ENCODE measurements at places on chromosomes 2 and 18.

- peak; percentile 68 for DNase-seq
These were observed 936.0 kb downstream of the TRIB2 start for GRCh38 chr2:13652531-13653313.

- no peak for DNase-seq
These were observed 725 bp downstream of the SLC66A2 start for GRCh38 chr18:79950515-79951341.

- DNase-seq = peak; percentile 74
These were observed 158.6 kb downstream of the PIK3C3 start for GRCh38 chr18:42113529-42114191.

DNA sequence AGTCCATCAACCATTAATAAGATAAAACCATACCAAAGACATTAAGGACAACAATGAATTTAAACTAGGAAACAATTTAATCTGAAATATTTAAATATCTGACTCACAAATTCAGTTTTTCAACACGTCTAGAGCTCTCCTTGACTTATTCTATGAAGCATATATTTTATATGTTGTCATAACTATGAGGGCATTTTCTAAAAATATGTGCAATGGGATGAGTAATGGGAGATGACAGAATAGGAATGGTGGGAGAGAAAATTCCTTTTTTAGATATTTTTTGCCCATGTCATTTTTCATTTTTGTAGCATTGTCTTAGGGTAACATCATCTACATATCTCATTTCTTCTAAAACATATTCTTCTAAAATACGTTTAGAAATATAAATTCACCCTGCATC lies 79.2 kb upstream of the CDH2 start:
- DNase-seq = peak; percentile 50

DNA sequence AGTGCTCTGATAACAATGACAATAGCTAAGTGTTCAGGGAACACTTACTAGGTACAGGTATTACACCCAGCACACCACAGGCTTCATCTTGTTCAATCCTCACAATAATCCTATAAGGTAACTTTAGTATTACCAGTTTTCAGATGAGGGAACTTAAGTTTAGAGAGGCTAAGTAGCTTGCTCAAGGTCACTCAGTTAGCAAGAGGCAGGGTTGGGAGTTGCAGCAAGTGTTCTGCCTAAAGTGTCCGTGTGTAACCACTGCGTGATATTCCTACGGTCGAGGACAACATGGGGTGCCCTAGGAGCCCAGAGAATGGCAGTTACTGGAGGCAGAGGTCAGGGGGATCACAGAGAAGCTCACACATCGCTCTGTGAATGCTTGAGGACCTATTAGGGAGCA lies 30.2 kb upstream of the EGR4 start:
- no peak for DNase-seq

GRCh38 chr2:191657977-191658376 lies 20.0 kb upstream of the NABP1 start:
- DNase-seq = peak; percentile 81

- no peak for DNase-seq
These were observed 57.4 kb upstream of the CHRNA1 start for GRCh38 chr2:174821628-174822027.

- no peak for DNase-seq
These were observed 88.8 kb downstream of the EPAS1 start for GRCh38 chr2:46385786-46386577.

- DNase-seq = peak; percentile 30
These were observed 14.9 kb upstream of the MSH6 start for GRCh38 chr2:47767880-47768609.

GRCh38 chr18:74834424-74835309 lies 237.0 kb downstream of the ZNF407 start:
- DNase-seq = no peak

- DNase-seq = peak; percentile 16
These were observed 249.3 kb upstream of the SYT4 start for GRCh38 chr18:43526426-43527145.

DNA sequence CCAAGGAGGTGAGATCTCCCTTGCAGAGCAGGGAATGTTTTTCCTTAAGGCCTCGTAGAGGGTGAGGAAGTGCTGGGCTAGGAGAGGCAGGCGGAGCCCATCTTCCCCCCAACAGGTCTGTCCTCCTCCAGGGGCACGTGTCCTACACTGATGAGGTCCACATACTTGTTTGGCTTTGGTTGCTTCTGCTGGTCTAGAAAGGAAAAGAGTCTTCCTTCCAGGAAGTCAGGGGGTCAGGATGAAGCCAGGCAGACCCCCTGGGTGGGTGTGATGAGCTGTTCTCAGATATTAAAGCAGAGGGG lies 6.0 kb downstream of the SH3BP4 start:
- no peak for DNase-seq

DNA sequence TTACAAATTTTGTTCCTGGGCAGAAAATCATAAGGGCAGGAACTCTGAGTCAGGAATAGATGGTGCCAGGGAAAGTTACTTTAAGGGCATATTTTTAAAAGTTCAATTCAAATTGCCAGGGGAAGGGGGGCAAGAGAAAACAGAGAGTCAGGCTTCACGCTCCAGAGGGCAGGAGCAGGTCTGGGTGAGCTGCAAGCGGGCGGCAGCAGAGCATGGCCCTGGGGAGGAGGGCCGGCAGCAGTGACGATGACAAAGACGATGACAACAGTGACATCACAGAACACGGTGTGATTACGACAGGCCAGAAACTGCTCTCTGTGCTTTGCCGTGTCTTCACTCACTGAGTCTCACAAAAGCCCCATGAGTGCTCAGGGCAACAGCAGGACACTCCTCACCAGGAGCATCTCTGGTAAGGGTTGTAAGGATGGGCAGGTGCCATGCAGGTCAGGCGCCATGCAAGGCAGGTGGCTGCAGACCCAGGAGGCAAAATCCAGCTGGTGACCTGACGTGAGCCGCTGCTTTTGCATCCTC lies 23.3 kb downstream of the CHST10 start:
- DNase-seq = no peak

GRCh38 chr2:127348426-127349000 lies 39.3 kb downstream of the MAP3K2 start:
- peak; percentile 4 for DNase-seq

DNA sequence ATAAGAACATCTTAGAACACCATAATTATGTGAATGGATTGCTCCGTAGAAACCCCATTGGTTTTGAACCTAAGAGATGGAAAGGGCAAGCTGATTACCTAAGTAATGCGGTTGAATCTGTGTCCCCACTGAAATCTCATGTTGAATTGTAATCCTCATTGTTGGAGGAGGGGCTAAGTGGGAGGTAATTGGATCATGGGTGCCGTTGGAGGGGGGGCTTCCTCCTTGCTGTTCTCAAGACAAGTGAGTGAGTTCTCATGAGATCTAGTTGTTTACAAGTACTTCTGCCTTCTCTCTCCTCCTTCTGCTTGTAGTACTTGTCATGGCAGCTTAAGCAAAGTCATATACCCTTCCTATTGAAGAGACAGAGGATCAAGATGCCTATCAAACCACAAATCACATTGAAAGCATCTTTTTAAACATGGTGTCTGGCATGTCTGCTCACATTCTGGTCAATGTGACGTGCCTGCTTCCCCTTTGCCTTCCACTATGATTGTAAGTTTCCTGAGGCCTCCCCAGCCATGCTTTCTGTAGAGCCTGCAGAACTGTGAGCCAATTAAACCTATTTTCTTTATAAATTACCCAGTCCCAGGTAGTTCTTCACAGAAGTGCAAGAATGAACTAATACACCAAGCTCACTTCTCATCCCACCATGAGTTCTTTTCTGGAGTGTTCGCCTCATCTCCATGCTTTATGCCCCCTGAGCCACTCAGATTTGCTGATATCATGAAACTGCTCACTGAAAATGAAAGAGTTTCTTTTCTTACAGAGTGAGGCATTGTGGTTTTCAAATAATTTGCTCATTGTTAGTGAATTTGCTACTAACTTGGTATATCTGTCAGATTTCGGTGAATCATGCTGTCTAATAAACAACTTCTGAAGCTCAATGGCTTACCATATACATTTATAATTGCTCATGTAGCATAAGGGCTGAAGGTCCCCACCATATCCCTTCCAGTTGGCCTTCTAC lies 23.6 kb downstream of the KCNE4 start:
- DNase-seq = peak; percentile 71

DNA sequence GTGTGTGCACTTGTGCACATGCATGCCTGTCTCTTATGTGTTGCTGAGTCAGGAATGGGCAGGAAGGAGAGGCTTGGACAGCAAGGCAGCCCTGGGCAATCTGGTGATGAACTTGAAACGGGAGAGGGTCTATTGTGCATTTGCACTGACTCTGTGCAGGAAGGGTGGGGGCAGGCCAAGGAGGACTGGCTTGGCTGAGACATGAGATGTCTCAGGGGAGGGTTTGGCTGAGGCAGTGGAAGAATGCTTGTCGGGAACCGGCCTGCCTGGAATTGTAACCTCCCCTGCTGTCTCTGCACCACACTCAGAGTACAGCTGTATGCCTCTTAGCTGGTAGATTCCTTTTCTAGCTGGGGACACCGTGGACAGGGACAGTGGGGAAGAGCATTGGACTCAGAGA lies 176.1 kb upstream of the TNP1 start:
- DNase-seq = peak; percentile 27

GRCh38 chr2:136023416-136023815 lies 38.0 kb upstream of the DARS1 start:
- DNase-seq = no peak

DNA sequence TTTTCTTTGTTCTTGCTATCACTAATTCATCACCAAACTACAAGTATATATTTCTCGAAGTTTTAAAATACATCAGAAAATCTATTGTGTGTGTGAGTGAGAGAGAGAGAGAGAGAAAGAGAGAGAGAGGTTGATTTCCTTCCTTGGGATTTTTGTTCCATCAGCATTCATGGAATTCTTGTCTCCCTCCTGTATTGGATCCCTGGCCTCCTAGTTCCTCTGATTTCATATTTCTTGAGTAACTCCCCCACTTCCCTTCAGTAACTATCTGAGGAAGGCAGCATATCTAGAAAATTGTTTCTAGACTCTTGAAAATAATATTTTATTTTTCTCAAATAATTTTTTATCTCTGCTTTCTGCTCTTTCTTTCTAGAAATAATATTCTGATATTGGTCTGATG lies 13.3 kb upstream of the ACTR2 start:
- DNase-seq = peak; percentile 26
